T-helper 9 cell (primary cell): ENCODE measurements at places on chromosomes 1 and 21.

DNA sequence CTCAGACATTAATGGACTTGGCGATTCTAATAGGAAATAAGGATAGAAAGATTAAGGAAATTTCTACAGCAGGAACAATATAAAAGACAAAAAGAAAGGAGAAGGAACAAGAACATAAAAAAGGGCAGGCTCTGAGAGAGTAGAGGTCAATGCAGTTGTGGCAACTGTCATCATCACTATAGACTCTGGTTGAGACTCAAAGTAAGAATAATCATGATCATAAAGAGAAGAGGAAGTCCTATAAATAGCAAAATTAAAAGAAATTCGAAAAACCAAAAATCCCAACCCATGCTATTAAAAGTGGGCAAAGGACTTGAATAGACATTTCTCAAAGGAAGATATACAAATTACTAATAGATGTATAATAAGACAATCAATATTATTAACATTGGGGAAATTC lies 14.4 kb upstream of the XCL1 start:
- no peak for DNase-seq

DNA sequence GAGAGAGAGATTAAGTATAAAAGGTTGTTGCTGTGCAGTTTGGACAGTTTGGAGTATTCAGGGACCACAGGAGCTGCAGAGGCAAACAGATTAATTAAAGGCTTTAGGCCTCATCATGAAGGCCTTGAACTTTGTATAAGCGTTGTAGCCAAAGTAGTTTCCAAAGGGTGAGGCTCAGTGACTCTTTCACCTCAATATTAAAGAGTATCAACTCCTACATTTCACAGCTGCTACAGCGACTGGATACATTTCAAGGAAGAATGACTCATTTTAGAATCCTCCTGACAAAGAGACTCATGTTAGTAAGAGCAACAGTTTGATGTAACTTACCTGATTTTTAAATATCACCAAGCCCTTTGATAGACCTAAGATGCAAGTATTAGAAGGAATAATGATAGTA lies 355.5 kb downstream of the HLX start:
- DNase-seq, result no peak

DNA sequence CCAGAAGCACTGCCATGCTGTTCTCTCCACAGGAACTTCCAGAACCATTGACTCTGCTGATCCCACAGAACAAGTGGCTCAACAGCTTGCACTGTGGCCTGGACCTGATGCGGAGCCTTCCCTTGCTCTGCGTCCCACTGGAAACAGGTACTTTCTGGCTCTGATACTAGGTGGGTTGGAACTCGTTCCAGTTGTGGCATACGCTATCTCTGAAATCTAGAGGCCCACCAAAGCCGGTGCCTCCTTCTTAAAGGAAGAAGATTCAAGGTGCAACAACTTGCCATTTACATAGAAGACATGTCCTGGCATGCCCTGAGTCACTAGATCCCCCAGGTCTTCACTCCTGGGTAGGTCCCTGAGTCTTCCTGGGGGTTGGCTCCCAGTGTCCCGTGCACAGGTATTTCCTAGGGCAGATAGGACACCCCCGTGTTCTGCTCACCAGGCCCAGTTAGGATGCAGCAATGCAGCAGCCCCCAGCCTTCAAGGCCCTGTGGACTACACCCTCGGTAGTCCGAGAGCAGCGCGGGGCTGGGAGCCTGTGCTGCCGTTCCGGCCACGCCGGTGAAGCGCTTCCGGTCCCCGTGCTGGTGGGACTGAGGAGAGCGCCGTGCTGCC lies 10.8 kb upstream of the PCBP3 start:
- no peak for DNase-seq

GRCh38 chr1:147579532-147579931 lies 38.2 kb downstream of the BCL9 start:
- no peak for DNase-seq

DNA sequence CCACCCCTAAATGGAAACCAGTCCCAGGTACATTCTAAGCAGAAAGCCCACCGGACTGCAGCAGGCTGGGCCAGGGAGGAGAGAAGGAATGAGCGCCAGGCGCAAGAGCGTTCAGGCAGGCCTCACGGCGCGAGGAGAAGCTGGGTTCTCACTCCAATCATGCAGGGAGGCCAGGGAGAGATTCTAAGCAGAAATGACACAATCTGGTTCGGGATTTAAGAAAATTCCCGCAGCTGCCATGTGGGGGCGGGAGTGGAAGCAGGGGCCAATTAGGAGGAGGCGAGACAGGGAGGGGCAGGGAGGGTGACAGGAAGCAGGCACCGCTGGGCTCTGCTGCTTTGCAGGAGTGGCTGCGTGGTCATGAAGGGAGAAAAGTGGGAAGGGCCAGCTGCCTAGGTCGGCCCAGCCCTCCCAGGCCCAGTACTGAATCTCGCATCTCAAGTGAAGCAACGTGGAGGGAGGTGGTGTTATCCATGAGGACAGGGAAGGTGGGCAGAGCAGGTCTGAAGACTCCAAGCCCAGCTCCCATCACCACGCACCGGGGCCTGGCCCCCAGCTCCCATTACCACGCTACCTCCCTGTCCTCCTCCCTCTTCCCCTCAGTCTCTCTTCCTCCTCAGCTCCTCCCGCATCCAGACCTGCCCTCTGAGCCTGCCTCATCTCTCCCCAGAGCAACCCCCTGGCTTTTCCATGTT lies 11.8 kb downstream of the NPHP4 start:
- DNase-seq, result no peak

DNA sequence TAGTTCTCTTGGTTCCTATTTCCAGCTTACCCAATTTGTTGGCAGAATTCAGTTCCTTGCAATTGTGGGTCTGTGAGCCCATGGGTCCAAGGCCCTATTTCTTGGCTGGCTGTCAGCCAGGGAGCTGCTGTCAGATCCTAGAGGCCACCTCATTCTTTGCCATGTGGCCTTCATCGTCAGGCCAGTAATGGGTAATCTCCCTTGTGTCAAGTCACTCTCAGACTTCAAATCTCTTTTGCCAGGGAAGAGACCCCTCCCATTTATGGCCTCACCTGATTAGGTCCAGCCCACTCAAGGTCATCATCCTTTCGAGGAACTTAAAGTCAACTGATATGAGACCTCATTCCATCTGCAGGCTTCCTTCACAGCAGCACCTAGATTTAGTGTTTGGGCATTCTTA lies 17.9 kb downstream of the OBSCN start:
- no peak for DNase-seq

GRCh38 chr1:209710847-209711246 lies 6.2 kb downstream of the HSD11B1 start:
- DNase-seq, result no peak

GRCh38 chr1:222974496-222974895 lies 159.7 kb downstream of the DISP1 start:
- DNase-seq, result no peak

DNA sequence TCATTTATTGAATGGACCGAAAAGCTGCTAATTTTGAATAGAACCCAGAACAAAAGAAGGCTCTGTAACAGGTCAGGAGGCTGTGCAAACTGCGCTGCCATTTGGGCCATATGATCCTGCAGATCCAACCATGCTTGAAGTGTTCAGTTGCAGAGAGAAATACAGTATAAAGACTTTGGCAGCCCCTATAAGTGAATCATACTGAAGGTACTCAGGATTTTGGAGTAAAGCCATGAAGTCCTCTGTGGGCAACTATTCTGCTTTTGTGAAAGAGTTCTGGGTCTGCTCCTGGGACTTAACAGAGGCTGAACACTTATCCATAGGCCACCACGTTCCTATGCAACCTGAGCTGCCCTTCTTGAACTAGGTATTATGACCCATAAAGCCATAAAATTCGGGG lies 1613.6 kb upstream of the PRMT6 start:
- DNase-seq, result no peak

GRCh38 chr1:177425199-177425598 lies 254.4 kb downstream of the BRINP2 start:
- no peak for DNase-seq

DNA sequence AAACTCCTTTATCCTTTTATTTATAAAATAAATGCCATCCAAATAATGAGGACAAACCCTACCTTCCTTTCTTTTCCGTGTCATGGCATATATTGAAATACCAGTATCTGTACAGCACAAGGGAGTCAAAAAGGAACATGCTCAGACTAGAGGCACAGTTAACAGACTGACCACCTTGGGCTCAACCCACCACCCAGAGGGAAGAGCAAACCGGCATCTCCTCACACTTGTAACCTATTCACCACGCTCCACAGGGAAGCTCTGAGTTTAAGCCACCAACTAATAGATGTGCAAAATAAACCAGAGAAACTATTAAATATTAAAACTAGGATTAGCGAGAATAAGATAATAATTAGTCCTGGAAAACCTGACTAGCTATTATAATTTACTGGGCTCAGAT lies 112.7 kb downstream of the SIPA1L2 start:
- no peak for DNase-seq

- no peak for DNase-seq
These were observed 18.2 kb downstream of the SLC6A9 start for GRCh38 chr1:44012941-44013609.

DNA sequence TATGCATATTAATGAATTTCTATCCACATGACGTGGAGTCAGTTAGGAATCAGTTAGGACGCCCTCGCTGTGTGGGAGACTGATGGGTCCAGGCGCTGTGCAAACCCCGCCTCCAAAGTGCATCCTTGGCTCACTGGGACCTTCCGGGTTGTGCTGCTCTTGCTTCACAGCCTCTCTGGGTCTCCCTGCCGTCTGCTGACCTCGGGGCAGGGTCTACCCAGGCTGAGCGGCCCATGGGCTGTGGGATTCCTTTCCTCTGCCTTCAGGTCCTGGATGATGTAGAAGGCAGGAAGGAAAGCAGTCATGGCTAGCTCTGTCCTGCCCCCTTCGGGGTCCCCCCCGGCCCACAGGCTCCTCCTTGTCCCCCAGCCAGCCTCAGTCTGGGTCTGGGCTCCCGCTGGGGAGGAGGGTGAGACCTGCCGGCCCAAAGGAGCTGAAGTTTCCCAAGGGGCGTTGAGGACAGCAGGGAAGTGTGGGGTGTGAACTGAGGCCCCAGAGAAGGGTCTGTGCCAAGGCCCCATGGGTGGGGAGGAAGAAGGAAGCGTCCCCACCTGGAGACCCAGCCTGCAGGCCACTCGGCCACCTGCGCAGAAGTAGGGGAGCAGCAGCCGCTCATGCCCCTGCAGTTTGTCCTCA lies 24.6 kb upstream of the CDK11A start:
- no peak for DNase-seq

GRCh38 chr1:100076744-100077143 lies 56.0 kb downstream of the SASS6 start:
- no peak for DNase-seq

- DNase-seq, result no peak
These were observed 211.2 kb downstream of the RRAGC start for GRCh38 chr1:38648417-38648816.

- DNase-seq, result no peak
These were observed 26.8 kb upstream of the BACH1 start for GRCh38 chr21:29271927-29272333.

DNA sequence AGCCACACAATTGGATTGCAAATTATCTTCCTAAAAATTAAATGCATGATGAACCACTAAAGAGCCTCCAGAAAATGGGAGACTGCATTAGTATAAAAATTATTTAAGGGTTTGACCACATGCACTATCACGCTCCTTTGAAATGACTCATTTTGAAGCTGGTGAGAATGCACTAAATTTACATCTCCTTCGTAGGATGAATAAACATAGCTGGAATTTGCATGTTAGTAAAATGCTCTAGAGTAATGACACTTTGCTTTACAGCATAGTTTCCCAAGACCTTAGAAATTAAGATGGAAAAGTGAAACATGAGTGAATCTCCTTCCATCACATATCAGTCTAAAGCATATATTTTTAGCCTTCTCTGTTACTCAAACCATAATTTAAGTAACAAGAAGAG lies 2.4 kb downstream of the PLPPR4 start:
- DNase-seq, result no peak

GRCh38 chr1:247295746-247296145 lies 35.9 kb downstream of the ZNF496 start:
- DNase-seq, result no peak

DNA sequence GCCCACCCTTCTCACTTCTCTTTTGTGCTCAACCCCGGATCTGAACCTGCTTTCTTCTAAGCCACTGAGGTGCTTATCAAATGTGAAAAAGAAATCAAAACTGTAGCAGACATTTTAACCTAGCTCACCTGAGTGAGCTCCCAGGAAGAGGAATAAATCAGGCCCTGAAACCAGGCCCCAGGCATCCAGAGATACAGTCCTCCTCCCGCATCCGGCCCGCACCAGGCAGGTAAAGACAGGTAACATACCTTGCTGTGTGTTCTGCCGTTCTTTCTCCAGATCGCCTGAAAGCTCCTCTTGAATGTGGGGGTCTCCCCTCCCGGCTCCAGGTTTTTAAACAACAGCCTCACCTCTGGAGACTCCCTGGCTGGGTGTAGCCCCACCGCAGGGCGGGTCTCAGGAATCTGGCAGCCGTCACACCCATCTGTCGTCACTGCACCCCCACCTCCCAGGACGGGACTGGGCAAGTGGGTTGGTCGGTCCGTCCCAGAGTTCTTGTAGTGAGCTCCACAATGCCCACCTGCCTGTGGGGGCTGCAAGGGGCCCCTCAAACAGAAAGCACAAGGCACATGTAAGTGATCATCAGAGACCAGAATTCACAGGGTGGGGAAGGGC lies at the start of gene LAMB3:
LAMB3 (minus strand) TSS at position 305 of the 615 bp plus-strand sequence. CDS start 1,481 bp downstream, outside the sequence.
- DNase-seq, result no peak

GRCh38 chr1:91872559-91873081 lies 13.3 kb downstream of the TGFBR3 start:
- no peak for DNase-seq

DNA sequence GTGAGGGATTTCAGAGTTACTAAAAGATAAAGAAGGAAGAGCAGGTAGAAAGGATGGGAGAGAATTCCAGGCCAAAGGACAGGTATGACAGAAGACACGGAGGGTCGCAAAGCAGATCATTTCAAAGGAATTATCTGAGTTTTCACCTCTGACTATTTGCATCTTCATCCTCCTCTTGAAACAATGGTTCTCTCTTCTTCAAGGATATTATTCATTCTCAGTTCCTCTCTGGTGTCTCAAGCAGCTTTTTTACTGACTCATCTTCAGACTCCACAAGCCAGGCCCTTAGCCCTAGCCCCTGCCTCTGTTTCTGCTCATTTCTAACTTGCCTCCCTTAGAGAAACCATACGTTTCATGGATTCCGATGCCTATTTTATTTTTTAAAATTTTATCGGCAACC lies 15.0 kb downstream of the DDX59 start:
- DNase-seq, result no peak

- DNase-seq, result no peak
These were observed 39.2 kb downstream of the HLX start for GRCh38 chr1:220918285-220918951.

DNA sequence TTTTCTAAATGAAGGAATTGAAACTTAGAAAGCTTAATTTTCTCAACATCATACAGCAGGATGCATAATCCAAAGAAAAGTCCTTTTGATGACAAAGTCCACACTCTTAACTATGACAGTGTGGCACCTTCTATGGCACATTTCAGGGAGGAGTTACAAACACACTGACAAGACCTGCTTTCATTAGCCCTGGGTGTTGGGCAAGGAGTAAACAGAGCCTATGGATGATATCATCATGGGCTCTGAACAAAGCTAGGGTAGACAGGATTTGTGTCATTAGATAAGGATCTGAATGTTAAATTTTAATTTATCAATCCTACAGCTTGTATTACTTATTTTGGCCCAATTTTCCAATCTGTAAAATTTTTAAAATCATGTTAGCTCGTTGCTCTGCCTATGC lies 62.6 kb upstream of the DENND1B start:
- no peak for DNase-seq

GRCh38 chr21:25983745-25984144 lies 186.8 kb downstream of the APP start:
- no peak for DNase-seq
